Brain pericyte (primary cell): ENCODE measurements at places on chromosomes 5 and 9.

DNA sequence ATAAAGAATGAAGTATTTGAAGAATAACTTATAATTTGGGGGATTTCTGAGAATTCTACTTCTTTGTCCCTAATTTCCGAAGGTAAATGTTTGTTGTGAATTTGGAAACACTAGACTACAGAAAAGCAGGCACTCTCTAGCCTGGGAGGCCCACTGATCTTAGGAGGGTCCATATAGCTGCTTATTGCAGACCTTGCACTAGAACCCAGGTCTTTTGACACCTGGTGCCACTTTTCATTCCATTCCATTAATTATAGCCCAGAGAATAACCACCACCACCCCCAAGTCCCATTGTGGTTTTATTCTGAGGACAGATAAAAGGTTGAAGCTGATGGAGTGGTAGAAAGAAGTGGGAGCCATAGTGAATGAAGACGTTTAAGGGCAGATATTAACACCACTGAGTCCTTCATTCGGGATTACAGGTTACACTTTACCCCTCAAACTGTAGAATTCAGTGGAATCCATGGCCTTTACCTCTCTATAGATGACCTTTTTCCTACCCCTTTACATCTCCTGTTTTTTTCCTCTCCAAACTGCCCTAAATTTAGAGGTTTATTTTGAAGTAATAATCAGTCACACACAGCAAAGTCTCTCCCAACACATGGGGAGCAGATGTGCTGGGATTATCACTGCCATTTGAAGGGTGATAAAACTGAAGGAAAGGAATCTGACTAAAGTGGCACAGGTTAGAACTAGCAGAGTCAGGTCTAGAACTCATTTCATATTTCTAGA, 12.0 kb upstream of the PSMD5 start:
- no peak for DNase-seq

DNA sequence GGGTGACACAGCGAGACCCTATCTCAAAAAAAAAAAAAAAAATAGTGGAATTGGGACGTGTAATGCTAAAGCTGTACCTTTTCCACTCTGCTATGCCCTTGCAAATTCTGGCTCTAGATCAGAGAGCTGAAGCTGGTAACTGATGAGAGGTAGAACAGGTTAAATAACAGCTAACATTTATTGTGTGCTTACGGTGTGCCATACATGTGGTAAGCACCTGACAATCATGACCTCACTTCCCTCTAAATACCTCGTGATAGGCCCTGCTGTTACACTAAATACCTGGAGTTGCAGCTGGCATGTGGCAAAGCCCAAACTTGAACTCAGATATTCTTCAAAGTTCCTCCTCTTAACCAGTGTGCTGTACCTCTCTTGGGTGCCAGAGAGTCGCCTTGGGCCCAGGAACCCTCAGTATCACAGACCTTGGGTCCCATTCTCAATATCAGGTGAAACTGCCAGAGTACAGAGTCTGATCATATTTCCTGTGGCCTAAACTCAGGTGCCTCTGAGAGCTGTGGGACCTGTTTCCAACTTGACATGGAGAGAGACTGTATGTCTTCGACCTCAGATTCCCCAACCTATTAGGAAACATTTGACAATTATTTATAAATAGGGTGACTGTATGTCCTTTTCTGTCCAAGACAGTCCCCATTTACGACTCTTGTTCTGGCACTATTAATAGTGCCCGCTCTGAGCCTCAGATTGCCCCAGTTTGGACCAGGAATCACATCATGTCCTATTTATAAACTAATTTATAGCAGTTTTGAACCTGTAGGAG, 4.8 kb downstream of the ARL10 start:
- DNase-seq = no peak

GRCh38 chr9:21559402-21560280, 77.5 kb upstream of the IFNE start:
- DNase-seq = no peak

- DNase-seq = no peak
These were observed 1.8 kb downstream of the PLGRKT start for GRCh38 chr9:5435912-5436311.

GRCh38 chr5:82785882-82786509, 291.2 kb downstream of the TMEM167A start:
- DNase-seq = no peak

DNA sequence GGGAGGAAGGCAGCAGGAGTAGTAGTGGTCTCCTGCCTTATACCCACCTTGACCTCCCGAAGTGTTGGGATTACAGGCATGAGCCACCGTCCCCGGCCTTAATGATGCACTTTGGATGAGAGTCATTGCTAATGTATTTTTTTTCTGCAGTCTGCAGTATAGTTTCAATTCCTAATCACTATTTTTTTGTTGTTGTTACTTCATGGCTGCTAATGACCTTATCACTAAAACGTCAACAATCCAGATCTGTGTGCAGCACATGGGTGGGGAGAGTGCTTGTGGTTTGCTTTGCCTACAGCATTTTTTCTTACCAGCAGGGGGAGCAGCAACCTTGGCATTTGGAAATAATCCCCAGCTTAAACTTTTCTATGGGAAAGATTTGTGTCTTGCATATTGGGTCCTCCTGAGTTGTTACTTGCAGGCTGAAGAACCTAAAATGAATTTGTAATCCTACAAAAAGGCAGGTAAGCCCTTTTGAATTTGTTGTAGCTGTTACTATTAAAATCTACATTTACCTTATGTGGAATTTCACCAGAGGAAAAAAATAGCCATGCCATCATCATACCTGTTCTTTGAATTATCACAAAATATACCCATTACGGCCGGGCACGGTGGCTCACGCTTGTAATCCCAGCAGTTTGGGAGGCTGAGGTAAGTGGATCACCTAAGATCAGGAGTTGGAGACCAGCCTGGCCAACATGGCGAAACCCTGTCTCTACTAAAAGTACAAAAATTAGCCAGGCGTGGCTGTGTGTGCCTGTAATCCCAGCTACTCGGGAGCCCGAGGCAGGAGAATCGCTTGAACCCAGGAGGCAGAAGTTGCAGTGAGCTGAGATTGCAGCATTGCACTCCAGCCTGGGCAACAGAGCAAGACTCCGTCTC, 6.3 kb upstream of the MED7 start:
- no peak for DNase-seq

- DNase-seq = no peak
These were observed 87.4 kb downstream of the CAMSAP1 start for GRCh38 chr9:135819905-135820304.

- DNase-seq = no peak
These were observed 10.2 kb downstream of the MAMDC2 start for GRCh38 chr9:70053864-70054263.

DNA sequence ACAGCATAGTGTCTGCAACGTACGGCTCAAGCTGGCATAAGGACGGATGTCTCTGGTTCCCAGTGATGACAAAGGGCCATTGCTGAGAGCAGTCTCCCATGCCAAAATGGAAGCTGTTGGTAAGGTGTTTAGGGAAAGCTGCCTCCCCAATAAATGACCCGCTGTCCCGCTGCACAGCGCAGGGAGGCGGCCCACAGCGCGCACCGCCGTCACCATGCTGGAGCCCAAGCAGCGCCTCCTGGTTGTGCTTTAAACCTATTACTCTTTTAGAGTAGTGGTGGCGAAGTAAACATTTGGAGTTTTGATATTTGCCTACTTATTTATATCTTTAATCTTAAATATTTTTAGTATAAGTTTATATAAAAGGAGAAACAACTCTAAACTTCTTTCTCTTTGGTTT, 70.4 kb upstream of the C5orf63 start:
- no peak for DNase-seq
